ENCODE measurements at places on chromosomes 11 and 22. TPM values are rescaled to one million over a fixed set of nuclear protein-coding genes. Genes with fewer than 3 reads are reported as not detected.
A peak's percentile ranks its signal among the peaks of the same experiment; 100 is the strongest.

- DNase-seq = no peak
Observed at GRCh38 chr11:75955443-75955842, 140.4 kb downstream of the UVRAG start.

DNA sequence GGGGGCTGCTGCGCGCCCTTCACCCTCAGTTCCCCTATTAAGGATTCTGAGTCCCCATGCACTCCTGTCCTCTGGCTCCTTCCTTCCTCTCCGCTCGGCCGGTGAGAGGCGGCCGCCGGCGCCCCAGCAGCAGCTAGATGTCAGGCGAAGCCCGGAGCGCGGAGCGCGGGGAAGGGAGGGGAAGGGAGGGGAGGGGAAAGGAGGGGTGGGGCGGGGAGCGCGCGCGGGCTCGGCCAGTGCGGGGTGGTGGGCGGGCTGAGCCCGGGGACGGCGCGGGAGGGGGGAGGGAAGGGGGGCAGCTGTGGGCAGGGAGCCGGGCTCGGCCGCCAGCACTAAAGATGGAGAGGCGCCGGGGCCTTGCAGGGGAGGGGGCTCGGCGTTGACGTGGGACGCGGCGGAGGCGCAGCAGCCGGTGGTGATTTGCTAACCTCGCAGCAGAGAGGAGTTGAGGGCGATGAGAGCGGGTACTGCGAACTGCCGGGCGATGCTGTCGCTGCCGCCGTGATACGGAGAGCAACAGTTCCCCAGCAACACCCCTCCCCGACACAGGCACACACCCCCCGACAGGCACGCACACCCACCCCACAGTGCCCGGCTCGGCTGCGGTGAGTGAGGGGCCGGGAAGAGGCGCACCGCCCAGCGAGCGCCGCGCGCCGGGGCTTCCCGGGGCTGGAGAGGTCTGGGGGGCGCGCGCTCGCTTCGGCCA is at the start of gene ZBTB16:
Gene ZBTB16 (plus strand): TSS at position 434 of the 706 bp plus-strand sequence. CDS start 3,590 bp downstream, outside the sequence.
- DNase-seq = peak; percentile 79

DNA sequence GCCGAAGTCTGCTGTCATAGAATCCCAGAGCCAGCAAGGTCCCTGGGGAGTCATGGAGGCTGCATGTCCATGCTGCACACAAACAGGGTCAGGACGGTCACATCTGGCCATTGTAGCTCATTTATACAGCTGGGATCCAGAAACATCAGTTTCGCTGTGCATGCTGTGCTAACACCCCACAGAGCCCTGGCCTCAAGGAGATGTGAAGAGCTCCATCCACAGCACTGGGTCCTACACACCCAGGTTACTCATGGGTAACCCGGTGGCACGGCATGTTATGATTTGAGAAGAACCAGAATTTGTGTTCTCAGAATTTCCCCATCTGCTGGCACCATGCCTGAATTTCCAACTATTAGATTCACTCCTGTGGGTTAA is 146.3 kb upstream of the ARHGAP20 start:
- DNase-seq = no peak

DNA sequence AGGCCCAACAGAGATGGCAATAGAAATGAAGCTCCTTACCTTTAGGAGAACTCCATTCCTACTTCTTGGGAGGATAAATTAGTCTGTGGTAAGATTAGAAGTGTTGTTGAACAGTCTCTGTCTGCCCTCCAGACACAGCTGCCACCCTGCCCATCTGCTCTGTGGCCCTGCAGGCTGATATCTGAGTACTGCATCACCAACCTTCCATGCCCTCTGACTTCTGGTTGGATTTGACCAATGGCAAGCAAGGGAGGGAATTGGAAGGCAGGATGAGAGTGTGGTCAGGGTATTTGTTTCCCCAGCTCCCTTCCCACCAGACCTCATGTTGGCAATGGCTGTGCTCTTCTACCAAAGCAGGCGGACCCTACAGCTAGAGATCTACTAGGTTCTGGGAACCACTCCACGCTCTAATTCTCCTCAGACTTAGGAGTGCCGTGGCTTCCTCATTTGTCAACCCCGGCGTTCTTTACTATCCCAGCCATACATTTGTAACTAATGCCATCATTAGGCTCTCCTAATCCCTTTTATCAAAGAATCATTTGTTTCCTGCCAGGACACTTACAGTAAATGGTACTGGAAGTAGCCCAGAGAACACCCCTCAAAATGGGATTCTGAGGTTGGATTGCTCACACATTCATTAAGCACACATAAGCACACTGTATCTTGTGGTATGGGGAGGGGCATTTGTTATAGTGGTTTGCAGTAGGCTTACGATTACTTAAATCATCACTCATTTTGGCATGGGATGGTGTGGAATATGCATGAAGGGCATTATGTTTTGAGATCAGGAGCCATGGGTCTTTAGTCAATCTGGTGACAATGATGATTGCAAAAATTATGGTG is 35.4 kb upstream of the CD44 start:
- no peak for DNase-seq

Gene APOBEC3G
- total RNA-seq = 2.2 TPM
